GM23248 (cell line): ENCODE measurements at places on chromosomes 5 and 9. TPM values are rescaled to one million over a fixed set of nuclear protein-coding genes. Genes with fewer than 3 reads are reported as not detected.

The ANKRD34B gene
- total RNA-seq, result not detected in 2 replicates

The PTPRD gene
- total RNA-seq, result not detected in 2 replicates

The GADD45G gene
- 0.54 TPM in 1 of 2 replicates, not detected in the other for total RNA-seq

The PCDHGB5 gene
- total RNA-seq, result 13.2 and 14.9 TPM in 2 replicates

The DCANP1 gene
- total RNA-seq, result not detected in 2 replicates

The C8G gene
- total RNA-seq, result not detected in 2 replicates

The C5orf52 gene
- not detected in 2 replicates for total RNA-seq

The PTPN3 gene
- total RNA-seq, result 0.51 and 1.3 TPM in 2 replicates

The IFNB1 gene
- not detected in 2 replicates for total RNA-seq

- peak; percentile 31 for DNase-seq
These were observed 90.3 kb downstream of the NUDT12 start for GRCh38 chr5:103472265-103472664.

DNA sequence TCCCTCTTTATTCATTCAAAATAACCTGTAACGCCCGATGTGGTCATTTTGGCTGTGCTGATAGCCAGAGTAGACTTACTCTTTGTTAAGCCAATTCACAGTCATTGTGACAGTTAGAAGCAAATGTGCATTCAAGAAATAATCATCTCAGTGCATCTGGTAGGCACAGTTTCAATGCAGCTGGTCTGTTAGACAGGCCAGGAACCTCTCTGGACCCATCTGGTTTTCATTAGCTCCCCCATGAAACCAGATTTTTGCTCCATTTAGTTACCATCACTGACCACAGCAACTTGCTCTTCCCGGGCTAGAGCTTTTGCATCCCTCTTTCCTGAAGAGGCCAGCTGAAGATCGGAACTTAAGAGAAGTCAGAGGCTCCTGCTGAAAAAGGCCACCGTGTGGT is 284.2 kb downstream of the NSG2 start:
- DNase-seq, result peak; percentile 25

GRCh38 chr5:67253911-67254310 is 57.3 kb upstream of the CD180 start:
- DNase-seq, result no peak

- DNase-seq, result no peak
These were observed 18.3 kb downstream of the RFX3 start for GRCh38 chr9:3507395-3508077.

DNA sequence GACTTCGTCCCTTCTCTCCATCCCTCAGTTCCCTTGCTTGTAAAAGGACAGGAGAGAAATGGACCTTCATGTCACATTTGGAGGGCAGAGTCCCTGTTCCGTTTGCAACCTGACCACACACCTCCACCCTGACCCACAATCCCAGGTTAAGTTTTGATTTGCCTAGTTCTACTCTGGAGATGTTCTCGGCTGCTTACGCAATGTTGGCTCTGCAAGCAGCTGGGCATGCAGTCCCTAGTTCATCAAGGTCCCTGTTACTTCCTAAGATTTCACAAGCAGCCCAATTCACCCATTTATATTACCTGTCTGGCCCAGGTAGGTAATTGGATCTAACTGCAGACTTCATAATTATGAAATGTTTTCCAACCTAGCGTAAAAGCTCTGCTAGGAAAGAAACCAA is 28.8 kb downstream of the SLIT3 start:
- DNase-seq, result no peak

DNA sequence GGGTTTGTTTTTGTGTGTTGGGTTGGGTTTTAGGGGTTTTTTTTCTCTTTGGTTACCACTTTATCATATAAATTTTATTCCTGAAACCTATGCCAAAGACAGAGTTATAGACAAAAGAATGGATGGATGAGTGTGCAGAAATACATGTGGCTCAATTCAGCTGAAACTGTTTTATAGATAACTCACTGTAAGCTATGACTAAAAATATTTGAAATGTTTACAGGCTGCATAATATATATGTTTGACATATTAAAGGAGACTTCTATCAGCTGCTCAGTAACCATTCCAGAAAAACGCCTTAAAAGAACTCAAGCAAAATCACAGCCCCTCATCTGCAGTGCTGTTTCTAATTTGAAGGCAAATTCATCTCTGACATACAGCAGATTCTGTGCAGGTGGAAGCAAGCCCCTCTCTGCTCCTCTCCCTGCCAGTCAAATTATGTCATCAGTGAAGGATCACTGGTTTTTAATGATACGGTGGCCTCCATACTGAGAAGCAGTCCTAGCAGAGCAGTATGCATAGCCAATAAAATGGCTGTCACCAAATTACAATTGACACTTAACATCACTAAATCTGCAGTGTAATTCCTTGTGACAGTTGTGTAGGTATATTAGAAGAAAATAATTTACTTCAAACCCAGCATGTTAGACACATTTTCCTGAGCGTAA is 301.6 kb downstream of the NR2F1-AS1 start:
- DNase-seq, result peak; percentile 16

- DNase-seq, result no peak
These were observed 476.3 kb upstream of the ZNF608 start for GRCh38 chr5:125222597-125223240.

DNA sequence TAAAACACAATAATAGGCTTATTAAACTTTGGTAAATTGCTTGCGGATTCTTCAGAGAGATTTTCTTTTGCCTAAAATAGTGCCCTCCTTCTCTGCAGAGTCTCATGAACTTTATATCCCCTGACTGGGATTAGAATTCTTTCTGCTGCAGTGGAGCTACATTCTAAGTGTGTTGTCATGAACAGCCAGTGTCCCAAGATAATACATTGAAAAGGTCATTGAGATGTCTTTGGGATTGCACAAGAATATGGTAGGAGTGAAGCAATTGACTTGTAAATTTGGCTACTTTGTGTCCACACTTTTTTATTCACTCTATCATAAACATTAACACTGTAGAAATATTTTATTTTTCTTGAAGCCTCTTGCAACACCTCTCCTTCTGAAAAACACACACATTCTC is 604.5 kb downstream of the GABRG2 start:
- no peak for DNase-seq
